ENCODE measurements at places on chromosomes 12 and 14.

DNA sequence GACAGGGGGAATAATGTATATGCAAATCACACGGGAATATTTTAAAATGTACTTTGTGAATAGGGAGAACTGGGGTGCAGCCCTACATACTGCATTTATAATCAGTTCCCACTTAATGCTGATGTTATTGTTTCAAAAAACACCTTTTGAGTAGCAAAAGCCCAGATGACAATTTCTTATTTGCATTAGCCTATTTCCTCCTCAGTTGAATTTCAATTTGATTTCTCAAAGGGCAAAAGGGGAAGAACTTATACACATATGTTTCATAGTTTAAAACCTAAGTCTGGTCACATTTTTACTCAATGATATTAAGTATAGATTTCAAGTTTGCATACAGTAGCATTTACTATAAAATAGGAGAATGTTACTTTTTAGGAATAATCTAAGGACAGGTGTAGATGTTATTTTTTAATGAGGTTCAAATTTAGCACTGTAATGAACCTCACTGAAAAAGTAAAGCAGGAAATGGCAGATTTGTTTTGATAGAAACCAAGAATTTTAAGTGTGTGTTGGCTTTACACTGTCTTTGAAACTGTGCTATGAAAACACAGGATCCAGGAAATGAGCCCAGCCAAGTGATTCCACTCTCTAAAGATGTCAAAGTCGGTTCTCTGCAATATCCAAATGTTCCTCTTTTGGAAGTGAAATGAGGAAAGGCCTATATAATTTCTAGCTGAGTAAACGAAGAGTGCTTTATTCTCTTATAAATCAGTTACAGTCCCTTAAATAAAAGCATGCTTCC lies 367.4 kb downstream of the BTG1 start:
- peak; percentile 8 for DNase-seq

DNA sequence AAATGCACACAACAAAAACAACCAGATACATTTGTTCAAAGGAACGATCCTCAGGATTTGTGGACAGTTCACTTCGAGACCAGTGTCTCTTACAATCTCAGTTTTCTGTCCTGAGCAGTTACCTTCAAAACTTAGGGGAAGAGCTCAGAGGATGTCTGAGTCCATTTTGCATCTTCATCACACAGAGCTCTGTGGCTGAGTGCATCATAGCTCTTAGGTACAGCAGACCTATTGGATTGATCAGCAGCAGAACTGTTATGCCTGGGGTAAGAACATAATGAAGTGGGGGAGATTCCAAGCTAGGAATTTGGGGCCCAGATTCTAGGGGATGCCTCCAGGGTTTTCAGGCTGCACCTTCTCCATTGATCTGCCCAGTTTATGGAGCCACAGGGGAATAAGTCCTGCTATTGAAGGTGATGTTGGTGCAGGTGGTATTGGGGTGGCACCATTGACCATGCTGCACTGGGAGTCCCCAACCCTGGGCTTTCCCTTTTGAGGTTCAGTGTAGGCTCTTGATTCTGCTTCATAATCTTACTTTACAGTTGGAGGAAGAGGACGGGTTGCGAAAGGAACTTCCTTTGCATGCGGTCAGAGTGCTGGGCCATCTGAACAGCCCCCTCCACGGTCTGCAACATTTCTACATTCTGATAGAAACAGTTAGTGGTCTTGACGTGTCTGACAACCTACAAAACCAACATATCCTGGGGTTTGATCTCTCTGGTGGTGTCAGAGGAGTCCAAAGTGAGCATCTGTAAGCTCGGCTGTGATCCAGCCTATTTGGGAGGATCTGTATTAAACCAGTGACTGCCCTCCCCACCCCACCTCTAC lies 112.8 kb downstream of the CHST11 start:
- DNase-seq = no peak

DNA sequence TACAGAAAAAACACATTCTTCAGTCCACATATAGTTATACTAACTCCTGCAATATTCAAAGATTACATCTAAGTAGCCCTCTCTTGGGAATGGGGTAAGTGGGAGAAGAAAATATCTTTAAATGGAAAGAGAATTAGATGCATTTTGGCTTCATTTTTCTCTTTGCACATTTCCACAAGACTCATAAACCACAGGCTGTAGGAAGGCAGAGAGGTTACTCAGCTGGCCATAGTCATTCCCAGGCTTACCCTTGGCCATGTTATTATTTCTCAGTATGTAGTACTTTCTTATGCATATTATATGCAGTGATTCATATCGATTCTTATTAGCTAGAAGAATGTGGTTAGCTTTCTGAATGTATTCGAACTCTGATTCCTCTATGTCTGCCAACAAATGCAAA lies 92.2 kb downstream of the PTPRR start:
- peak; percentile 74 for DNase-seq

- no peak for DNase-seq
Observed at GRCh38 chr12:85357609-85358008, 77.6 kb downstream of the ALX1 start.

- no peak for DNase-seq
Observed at GRCh38 chr12:6373022-6373787, 2.2 kb downstream of the SCNN1A start.

DNA sequence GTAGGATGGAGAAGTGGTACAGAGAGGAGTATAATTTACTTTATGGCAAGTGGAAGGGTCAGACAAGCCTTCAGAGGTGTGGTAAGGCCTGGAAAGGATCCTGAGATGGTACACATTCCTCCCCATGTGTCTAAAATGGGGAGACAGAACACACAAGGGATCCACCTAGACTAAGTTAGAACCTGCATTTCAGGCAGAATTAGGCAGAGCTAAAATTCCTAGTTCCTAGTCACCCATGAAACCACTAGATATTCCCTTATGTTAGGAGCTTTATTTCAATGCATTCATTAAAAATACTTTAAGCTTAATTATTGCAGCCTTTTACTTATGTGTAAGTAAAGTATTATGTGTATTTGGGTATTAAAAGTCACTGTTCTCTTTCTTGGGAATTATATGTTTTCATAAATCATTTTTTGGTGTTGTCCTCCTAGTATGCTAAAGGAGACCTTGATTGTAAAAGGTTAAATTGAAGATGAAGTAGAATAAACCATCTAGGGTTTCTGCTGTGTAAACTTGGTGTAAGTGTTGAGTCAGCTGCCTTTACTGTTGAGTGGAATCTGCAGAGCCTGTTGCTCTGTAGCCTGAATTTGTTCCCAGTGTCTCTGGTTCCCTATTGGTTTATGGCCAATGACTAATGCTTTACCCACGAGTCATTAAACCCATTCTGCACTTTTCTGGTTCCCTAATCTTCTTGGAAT lies 423.2 kb downstream of the ATP23 start:
- peak; percentile 99 for DNase-seq

- no peak for DNase-seq
Observed at GRCh38 chr12:70609203-70609602, 28.0 kb downstream of the PTPRB start.

GRCh38 chr14:59044707-59045106 lies 143.8 kb upstream of the DAAM1 start:
- DNase-seq = no peak

GRCh38 chr12:6946033-6946919 lies 2.5 kb downstream of the C12orf57 start:
- no peak for DNase-seq

- DNase-seq = no peak
Observed at GRCh38 chr12:76830436-76830835, 48.4 kb downstream of the CSRP2 start.

- DNase-seq = no peak
Observed at GRCh38 chr14:100802766-100803165, 23.2 kb upstream of the MEG3 start.

- no peak for DNase-seq
Observed at GRCh38 chr14:105149146-105149781, 19.3 kb downstream of the JAG2 start.

DNA sequence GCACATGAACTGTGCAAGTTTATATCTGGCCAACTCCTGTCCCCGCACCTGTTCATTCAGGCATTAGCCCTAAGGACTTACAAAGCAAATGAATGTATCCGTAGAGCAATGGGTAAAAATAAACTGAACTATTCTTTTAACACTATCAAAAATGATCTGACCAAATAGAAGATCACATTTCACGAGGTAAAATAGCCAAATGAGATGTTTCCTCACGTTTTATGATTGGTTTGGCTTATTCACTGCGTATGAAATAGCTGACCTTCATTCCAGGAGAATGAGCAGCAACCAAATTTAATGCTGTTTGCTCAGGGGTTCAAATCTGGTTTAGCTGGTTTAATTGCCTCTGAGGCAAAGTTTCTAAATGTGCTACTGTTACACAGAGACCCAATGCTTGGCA lies 216.0 kb upstream of the EEA1 start:
- no peak for DNase-seq

DNA sequence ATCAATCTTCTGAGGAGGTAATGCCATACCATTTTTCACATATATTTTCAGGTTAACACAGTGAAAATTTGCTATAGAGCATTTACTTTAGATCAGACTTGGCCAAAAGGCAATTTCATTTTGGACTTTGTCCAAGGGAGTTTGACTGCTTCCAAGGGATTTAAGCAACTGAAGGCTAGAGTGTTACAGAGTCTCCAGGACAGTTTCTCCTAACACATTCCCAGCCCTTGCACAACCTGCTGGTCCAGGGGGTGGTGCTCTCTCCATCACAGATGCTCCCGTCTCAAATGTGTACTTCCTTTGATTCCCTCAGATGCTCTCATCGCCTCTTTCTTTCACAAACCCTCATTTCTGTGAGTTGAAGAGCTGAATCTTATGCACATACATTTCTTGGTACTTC lies 143.1 kb downstream of the TPH2 start:
- DNase-seq = no peak

GRCh38 chr12:9064815-9065606 lies 50.7 kb downstream of the A2M start:
- DNase-seq = no peak

GRCh38 chr14:81396113-81396512 lies 4.0 kb downstream of the STON2 start:
- peak; percentile 3 for DNase-seq

DNA sequence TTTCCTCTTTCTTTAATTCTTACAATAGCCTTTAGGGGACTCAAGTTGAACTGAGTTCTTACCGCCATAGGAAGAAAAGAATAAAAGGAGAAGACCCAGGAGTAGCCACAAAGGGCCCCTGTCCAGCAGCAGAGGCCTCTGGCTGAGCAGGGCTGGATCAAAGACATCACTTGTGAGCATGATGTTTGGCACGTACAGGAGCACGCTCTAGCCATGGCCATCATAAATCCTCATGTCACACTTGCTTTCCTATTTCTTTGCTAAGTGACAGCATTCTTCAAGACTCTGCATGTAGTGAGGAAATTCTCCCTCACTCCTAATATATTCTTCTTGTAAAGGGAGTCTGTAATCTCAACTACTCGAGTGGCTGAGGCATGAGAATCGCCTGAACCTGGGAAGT lies 15.7 kb downstream of the CLEC4C start:
- DNase-seq = no peak

GRCh38 chr12:87413784-87414183 lies 615.4 kb downstream of the C12orf50 start:
- DNase-seq = peak; percentile 43

DNA sequence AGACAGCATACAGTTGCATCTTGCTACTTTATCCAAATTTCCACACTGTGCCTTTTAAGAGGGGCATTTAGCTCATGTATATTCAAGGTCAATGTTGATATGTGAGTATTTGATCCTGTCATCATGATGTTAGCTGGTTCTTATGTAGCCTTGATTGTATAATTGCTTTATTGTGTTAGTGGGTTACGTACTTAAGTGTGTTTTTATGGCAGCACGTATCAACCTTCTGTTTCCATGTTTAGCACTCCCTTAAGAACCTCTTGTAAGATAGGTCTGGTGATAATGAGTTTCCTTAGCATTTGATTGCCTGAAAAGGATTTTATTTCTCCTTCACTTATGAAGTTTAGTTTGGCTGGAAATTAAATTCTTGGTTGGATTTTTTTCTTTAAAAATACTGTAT lies 445.2 kb downstream of the NAV3 start:
- DNase-seq = no peak

DNA sequence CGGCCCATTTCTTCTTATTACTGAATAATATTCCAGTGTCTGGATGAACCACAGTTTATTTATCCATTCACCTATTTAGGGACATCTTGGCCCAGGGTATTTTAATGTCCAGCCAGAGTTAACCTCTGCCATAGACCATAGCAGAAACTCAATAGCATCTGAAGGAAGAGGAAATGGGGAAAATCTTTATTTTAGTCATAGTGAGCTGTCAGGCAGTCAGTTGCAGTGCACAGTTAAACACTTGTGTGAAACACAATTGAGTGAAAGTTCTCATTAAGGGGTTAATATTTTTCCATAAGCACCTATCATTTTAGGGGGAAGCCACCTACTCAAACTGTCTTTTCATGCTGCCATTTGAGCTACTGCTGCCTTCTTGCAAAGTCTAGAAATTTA lies 197.3 kb upstream of the PPFIA2 start:
- DNase-seq = no peak

GRCh38 chr14:68395604-68396003 lies 397.3 kb downstream of the ZFP36L1 start:
- peak; percentile 77 for DNase-seq
